ENCODE measurements at places on chromosomes 6 and 20. TPM values are rescaled to one million over a fixed set of nuclear protein-coding genes. Genes with fewer than 3 reads are reported as not detected.

Gene PRSS35
- 1.6 TPM for total RNA-seq

Gene TNXB
- total RNA-seq: 33.9 TPM

Gene RAB44
- not detected for total RNA-seq

Gene MMP24
- total RNA-seq: 0.53 TPM

Gene NRSN1
- total RNA-seq: not detected

Gene TCP11
- 0.13 TPM for total RNA-seq

Gene LTA
- not detected for total RNA-seq

Gene SUMO4
- total RNA-seq: 1.3 TPM

Gene LRP11
- 78.8 TPM for total RNA-seq

Gene C6orf118
- not detected for total RNA-seq

Gene COX4I2
- total RNA-seq: not detected

Gene CCN5
- 0.93 TPM for total RNA-seq

Gene SLC22A7
- total RNA-seq: not detected

Gene TMEM217
- 1.8 TPM for total RNA-seq

Gene ANKRD60
- not detected for total RNA-seq

Gene SEMG1
- not detected for total RNA-seq

Gene RHAG
- not detected for total RNA-seq

Gene IMPG1
- not detected for total RNA-seq

Gene ASIP
- total RNA-seq: not detected

Gene DOK5
- total RNA-seq: 99.6 TPM

Gene LY6G6F
- not detected for total RNA-seq

Gene EMILIN3
- not detected for total RNA-seq

Gene SIM1
- total RNA-seq: not detected

Gene SLC35F1
- total RNA-seq: not detected

Gene ANGPT4
- not detected for total RNA-seq

Gene AIF1
- not detected for total RNA-seq

Data from aortic smooth muscle cell (primary cell).